Activated CD4-positive, alpha-beta T cell treated with anti-CD3 and anti-CD28 coated beads for 36 hours (primary cell): ENCODE measurements at places on chromosomes 5 and 9.

GRCh38 chr5:127311781-127312525, 21.4 kb downstream of the MEGF10 start:
- no peak for DNase-seq

GRCh38 chr5:40909264-40909663, at the start of gene C7:
C7 (plus strand) TSS chr5:40909497; CDS start chr5:40909611, 114 bp downstream.
- no peak for DNase-seq

GRCh38 chr5:66072031-66072430, 72.1 kb upstream of the SREK1 start:
- no peak for DNase-seq

DNA sequence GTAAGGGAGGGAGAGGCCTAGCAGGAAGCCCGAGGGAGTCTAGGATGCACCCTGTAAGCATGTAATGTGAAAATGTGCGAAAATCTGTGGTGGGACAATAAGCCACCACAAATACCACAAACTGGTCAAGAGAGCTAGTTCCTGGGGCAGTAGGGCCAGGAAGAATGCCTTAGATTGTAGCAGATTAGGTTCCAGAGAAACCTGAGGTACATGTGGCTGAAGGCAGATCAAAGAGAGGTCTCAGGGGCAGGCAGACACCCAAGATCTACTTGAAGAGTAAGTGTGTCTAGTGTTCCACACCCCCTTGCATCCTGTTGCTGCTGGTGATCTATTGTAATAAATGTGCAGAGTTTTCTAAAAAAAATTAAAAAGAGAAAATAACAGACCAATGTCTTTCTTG, 1677.3 kb upstream of the CDH6 start:
- no peak for DNase-seq

- DNase-seq: no peak
Measured at GRCh38 chr9:10331157-10331556, 281.6 kb downstream of the PTPRD start.

DNA sequence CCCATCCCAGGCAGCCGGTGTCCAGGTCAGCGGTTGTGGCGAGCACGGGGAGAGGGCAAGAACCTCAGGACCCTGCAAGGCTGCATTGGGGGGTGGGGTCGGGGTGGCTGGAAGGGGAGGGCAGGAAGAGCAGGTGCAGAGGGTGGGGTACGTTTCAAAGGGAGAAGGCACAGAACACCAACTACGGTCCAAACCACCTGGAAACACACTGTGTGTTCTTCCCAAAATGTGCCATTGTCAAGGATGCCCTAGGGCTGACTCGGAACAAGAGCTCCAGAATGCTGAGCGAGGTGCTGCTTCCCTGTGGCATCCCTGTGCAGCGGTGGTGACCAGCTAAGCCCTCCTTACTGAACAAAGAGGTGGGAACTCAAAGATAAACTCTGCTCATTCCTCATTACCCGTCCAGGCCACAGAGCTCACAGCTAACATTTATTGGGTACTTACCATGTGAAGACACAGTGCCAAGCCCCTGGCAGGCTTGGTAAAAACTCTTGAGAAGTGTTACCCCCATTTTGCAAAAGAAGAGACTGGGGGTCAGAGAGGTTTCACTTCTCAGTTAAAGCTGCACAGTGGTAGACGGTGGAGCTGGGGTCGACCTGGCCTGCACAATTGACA, 153.8 kb downstream of the COL23A1 start:
- DNase-seq: no peak

GRCh38 chr9:8924562-8924961, 1125.0 kb upstream of the DMAC1 start:
- DNase-seq: no peak

DNA sequence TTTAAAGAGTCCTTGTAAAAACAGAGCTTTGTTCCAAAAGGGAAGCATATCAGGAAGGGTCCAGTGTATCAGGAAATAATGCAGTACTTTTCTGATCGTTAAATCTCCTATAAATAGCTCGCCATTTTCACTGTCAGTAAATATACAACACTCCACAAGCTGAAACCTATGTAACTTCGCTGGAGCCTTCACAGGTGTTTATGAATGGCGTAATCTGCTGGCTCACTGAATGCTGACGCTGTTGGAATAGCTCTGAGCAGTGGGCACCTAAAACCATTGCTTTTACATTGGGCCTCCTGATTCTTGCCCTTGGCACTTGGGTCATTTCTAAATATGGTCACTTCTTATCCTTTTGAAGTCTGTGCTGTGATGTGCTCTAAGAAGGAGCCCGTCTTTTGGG, 4.3 kb downstream of the SHC3 start:
- DNase-seq: no peak

- DNase-seq: no peak
Measured at GRCh38 chr5:39433848-39434247, 9.1 kb upstream of the DAB2 start.

- DNase-seq: no peak
Measured at GRCh38 chr5:53263151-53263550, 153.6 kb upstream of the MOCS2 start.
